ENCODE measurements at places on chromosomes 3 and 15. TPM values are rescaled to one million over a fixed set of nuclear protein-coding genes. Genes with fewer than 3 reads are reported as not detected.

DNA sequence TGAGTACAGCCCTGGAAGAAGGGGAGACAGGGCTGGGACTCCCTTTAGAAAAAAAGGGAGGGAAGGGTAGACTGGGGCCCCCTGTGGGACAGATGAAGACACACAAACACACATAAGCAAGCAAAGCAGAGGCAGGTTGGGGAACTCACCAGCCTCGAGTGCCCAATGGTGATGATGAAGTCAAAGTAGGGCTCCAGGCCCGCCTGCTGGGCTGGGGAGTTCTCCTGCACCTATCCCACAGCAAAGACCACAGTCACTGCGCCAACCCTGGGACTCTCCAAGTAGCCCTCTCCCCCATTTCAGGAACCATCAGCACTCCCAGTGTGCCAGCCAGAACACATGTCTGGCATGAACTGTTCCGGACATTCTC is 4.1 kb downstream of the GORASP1 start:
- DNase-seq, result no peak

- DNase-seq, result no peak
Measured at GRCh38 chr15:101536875-101537405, 47.4 kb upstream of the PCSK6 start.

DNA sequence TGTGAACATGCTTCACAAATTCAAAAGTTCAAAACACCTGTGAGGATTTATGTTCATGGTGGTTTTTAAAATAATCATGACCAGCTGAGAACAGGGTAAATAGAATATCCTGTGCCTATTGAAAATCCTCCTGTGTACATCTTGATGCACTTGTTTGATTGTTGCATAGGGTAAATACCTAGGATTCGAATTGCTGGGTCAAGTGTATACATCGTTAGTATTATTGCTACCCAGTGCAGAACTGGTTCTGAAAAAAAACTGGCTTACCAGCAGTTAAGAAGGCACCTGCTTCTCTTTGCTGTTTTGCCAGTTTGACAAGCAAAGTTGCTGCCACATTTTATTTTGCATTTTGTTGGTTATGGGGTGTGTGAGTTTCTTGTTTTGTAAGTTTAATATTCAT is 272.6 kb downstream of the CLSTN2 start:
- DNase-seq, result no peak

DNA sequence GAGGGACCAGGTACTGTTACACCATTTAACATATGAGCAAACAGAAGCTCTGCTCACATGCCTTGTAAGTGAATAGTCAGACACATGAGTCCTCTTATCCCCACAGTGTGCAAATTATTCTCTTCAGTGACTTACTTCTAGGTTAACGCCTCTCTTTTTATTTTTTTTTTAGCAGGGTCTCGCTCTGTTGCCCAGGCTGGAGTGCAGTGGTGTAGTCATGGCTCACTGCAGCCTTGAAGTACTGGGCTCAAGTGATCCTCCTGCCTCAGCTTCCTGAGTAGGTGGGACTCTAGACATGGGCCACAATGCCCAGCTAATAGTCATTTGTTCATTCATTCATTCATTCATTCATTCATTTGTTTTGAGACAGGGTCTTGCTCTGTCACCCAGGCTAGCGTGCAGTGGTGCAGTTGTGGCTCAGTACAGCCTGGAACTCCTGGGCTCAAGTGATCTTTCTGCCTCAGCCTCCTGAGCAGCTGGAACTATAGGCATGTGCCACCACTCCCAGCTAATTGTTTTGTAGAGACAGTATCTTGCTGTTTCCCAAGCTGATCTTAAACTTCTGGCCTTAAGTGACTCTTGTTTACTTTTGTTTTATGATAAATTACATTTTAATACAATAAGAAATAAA is 94.7 kb downstream of the LRRC28 start:
- no peak for DNase-seq

DNA sequence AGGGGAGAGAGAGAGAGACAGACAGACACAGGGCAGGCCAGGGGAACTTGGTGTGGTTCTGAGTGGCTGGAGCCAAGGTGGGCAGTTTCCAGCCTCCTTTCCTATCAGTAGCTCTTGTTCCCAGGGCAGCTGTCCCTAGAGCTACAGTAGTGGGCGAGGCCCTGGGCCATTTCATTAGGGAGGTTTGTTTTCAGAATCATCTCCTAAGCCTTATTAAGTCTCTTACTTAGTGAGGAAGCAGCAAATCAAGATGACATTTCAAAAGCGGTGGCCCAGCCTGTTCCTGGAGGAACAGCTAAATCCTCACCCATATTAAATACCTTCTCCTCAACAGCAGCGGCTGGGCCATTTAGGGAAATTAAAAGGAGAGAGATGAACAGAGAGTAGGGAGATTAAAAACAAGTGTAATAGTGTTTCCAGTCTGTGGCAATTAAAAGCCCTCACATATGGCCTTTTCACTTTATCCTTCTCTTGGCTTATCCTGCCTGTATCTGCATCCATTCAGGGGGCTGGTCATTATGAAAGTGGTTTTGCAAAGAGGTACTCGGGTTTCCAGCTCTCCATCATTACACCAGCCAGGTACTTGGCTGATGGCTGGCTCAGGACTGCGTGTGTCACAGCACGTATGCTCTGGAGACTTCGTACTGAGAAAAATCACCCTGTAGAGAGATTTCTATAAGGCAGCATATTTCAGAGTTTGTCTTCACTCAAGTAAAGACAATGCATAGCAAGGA is 91.9 kb upstream of the PRR23C start:
- no peak for DNase-seq

MUC4 gene
- total RNA-seq, result 0.42 TPM

Measured in urinary bladder (tissue), 4 donors.